ENCODE measurements at places on chromosomes 2 and 18. TPM values are rescaled to one million over a fixed set of nuclear protein-coding genes. Genes with fewer than 3 reads are reported as not detected.
A peak's percentile ranks its signal among the peaks of the same experiment; 100 is the strongest.

- DNase-seq = no peak
These were observed 157.3 kb upstream of the ALKAL2 start for GRCh38 chr2:444937-445884.

DNA sequence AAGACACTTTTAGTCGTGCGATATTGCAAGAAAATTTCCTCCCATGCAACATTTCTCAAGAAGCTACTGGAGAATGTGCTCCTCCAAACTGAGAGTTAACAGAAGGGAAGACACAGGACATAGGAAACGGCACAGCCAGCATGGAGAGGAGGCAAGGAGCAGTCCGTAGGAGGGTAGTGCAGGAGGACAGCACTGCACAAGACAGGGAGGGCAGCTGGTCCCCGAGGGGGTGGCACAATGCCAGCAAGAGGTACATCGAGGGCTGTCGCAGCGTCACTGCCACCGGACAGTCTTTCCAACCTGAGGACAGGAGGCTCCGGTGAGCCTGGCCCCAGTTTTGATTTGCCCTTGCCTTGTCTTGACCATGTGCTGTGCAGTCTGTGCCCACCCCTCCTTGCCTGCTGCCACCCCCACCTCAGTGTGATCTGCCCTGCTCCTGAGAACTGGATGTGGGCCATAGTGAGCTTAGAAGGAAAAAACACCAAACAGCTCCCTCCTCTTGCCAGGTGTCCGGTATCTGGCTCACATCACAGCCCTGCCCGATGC is 81.6 kb upstream of the LAPTM4A start:
- no peak for DNase-seq

- no peak for DNase-seq
These were observed 53.1 kb downstream of the RHBDD1 start for GRCh38 chr2:226888971-226889370.

GRCh38 chr2:26900831-26901321 is 52.9 kb downstream of the DPYSL5 start:
- no peak for DNase-seq

DNA sequence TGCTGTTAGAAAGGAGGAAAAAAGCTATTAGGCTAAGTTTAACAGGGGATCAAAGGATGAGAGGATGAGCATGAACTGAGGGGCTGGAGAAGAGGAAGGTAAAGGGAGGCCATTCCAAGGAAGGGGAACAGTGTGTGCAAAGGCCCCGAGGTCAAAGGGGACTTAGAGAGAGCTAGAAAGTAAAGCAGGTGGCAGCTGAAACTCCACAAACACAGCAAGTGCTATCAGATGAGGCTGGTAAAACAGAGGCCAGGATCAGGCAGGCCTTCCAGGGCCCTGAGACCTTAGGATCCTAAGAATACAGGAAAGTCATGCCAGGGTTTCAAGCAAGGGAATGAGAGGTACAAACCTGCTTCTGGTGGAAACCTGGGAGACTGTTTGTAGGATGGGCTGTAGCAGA is 5.8 kb downstream of the HDAC4 start:
- DNase-seq = no peak

- no peak for DNase-seq
These were observed 62.1 kb downstream of the NUP35 start for GRCh38 chr2:183186296-183186695.

DNA sequence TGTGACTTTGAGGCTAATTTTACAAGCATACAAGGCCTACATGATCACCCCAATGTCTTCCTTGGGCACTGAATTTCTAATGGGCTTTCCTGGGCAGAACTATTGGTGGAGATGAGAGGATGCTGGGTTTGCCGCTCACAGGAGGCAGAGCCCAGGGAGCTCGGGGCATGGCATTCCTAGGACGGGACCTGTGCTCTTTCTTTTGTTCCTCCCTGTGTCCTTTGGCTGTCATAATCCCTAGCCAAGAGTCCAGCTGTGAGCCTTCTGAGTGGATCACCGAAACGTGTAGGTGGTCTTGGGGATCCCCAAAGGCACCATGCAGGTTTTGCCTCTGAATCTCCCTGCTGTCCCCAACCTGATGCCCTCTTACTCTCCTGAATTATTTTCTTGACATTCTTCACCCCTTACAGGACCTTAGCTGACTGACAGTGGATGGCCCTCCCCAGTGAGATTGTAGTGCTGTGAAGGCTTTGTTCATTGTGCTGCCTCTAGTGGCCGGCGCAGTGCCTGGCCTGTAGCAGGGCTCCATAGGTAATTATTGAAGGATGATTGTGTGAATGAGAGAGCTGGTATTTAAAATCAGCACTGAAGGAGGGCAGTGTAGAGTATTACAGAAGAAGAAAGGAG is 221.9 kb downstream of the ZNF407 start:
- DNase-seq = no peak

DNA sequence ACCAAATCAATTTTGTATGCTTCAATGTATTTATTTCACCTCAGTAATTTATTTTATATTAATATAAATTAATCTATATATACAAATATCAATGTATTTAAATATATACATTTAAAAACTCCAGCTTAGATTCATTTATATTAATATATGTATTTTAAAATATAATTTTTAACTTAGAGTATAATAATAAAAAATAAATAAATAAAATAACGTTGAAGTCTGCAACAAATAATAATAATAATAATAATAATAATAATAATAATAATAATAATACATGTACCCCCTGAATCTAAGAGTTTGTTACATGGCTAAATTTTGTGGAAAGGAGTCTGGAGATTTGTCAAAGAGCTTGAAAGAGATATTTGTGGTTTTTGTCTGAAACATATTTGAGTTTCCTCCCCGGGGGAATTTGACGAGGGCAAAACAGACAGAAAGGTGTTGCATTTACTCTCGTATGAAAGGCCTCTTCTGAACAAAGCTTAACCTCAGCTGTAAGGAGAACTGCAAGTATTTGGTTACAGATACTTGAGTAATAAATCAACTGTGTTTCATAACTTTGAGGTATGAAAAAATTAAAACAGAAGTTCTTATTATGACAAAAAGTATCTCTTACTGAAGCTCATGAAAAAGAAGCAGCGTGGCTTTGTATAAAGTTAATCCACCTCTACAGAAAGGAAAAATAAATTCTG is 93.4 kb downstream of the CDH19 start:
- no peak for DNase-seq

DNA sequence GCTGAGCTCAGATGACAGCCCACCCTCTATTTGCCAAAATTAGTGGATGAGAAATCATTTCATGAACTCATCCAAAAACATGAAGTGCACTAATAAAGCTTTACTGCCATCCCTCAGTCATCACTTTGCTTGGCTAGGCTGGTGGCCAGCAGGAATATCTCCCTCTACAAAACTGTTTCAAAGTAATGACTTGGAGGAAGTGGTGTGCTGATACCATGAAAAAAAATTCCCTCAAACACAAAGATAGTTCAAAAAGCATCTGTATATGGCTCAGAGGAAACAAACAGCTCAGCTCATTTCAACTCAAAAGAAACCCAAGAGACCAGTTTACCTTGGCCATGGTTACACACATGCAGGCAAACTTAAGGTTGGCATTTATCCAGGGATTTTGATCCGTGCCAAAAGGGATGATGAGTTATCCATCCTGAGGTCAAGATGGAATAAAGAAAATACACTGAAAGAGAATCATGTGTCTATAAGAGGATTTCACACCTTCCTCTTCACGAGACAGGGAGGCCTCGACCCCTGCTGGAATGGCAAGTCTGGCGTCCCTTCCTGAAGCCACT is 18.4 kb upstream of the WIPF1 start:
- peak; percentile 80 for DNase-seq

DNA sequence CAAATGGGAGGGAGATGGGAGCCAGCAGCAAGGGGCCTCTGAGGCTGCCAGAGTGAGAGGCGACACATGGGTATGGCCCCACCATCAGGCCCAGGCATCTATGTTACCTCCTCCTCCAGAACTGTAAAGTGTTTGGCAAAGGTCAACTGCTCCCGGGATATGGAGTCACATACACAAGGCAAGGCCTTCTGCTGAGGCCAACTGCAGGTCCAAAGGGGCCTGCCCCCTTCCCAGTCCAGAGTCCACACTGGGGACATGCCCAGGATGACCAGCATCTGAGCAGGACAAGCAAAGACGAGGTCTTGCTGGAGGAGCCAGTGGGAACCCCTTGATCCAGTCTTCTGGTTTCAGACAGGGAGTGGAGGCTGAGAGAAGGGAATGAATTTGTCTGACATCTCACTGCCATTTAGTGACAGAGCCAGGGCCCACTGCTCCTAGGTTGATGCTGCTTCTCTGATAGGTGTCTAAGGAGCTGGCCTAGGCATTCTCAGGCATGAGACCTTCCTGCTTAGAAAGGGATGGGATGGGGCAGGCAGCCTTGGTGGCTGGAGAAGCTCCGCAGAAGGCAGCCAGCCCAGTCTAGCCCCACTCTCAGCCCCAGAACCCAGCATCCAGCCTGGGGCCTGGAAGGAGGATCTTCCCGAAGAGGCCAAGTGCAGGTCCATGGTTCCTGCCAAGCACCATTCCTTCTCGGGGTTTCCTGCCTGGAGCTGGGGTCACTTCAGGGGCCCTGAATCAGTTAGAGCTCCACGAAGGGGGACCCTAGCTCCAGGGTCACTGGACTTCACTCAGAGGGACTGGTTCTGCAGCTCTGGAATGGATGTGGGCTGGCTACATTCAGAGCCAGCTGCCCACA is 26.4 kb downstream of the EMX1 start:
- DNase-seq = no peak

GRCh38 chr18:3246635-3247239 is 864 bp upstream of the MYL12A start:
- DNase-seq = peak; percentile 55

DNA sequence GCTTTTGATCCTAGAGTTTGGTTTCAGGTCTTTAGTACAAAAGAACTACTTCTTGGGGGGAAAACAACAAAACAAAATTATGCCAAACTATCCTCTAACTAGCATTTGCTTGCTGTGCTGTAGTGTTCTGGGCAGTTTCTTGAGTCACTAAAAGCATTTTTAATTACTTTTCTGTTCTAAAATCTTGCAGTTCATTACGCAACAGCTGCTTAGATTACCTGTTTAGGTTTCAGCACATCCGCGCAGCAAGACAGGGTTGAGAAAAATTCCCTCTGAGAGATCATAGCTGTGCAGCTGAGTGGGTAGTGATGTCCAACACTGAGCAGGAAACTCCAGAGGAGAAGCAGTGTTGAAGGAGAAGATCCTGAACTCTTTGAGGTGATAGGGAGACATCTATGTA is 9.0 kb downstream of the DAW1 start:
- DNase-seq = no peak

GRCh38 chr2:121721926-121722325 is 14.7 kb downstream of the NIFK start:
- no peak for DNase-seq

AUP1 gene
- 63.6 TPM for total RNA-seq

ARHGEF4 gene
- 3.4 TPM for total RNA-seq

REG3G gene
- total RNA-seq = not detected

HNRNPLL gene
- total RNA-seq = 35.5 TPM

SCN9A gene
- 1.5 TPM for total RNA-seq

BARD1 gene
- total RNA-seq = 15.4 TPM

Measured in right cardiac atrium (tissue), 5 donors.